ENCODE measurements at places on chromosomes 7 and 10.

DNA sequence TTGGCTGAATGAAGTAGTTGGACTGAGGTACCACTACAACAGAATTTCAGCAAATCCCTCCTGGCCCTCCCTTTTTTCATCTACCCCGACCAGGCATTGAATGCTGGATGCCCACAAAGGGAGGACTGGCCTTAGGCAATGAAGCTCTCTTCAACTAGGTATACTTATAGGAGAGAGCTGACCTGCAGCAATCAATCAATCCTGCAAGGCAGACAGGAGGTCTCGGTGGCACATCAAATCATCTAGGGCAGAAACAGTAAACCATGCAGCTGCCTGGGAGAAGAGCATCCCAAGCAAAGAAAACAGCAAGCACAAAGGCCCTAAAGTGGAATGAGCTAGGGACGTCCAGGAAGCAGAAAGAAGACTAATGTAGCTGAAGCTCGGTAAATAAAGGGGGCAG is 2.4 kb upstream of the ABRAXAS2 start:
- DNase-seq, result no peak

- no peak for DNase-seq
Observed at GRCh38 chr10:97685395-97685958, 1.6 kb downstream of the AVPI1 start.

- DNase-seq, result no peak
Observed at GRCh38 chr10:123798856-123799255, 92.8 kb downstream of the CPXM2 start.

DNA sequence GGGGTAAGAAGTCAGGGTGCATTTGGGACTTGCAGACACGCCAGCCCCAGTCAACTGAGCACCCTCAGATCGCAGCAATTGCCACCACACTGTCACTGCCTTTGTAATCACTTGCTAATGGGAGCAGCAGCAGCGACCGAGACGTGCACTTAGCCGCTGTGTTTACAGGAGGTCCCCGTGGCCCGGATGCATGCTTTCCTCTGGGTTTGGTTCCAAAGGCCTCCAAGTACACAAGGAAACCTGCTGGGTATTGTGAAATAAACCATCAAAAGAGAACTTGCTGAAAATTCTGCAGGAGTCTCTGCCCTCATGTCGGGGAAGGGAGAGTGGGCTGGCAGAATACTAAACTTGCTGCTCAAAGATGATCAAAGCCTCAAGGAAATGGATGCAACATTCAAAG is 341.7 kb downstream of the DNAJB6 start:
- DNase-seq, result peak; percentile 40

DNA sequence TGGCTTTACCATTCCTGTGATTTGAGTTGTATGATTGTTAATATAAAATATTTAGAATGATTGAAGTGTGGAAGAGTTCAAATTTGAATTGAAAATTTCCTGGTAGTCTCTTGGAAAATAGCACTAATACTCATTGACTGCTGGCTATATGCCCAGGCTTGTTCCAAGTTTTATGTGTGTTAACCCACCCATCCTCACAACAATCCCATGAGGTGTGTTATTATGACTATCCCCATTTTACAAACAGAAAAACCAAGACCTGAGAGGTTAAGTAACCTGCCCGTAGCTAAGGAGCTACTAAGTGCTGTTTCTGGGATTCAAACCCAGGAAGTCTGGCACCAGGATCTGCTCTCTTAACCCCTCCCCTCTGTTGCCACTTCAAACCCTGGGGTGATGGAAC is 213.9 kb downstream of the CREB5 start:
- no peak for DNase-seq

DNA sequence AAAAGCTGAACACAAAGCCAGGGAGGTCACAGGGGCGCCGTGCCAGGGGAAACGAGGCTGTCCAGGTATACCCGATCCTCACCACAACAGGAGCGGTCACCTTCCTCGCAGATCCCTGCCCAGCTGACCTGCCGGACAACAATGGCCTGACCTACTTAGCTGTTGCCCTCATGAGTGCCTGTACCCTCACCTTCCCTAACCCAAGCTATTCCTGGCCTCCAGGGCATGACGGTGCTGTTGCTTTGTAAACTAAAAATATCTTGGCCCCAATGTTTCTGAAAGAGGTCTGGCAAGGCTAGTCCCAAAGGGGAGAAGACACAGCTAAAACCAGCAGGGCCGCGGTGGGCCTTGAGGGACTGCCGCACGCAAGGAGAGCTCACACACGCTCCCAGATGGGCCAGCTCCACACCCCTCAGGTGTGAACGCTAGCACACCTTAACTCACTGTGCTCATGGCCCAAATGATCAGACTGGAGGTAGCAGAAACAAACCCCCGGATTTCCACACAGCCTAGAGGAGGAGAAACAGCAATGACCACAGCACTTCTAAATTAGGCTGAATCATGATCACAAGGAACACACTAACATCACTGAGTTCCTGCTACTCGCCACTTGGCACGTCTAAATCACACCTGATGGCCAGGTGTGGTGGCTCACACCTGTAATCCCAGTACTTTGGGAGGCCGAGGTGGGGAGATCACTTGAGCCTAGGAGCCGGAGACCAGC is 66.3 kb upstream of the CYTH3 start:
- no peak for DNase-seq

DNA sequence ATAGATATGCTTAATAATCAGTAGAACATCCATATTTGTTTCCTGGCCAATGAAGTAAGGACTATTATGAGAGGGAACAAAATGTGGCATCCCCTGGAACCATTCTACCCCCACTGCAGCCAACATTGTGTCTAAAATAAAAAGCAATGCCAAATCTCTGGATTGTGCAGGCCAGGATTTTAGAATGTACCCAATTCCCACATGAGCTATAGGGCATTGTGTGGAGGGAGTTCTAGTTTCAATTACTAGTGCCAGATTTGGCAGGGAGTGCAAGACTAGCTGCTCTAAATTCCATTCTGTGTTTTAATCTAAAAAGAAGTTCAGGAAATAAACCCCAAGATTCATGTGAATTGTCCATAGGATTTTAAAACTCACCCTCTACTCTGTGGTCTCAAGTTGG is 112.3 kb downstream of the HGF start:
- no peak for DNase-seq

- no peak for DNase-seq
Observed at GRCh38 chr7:50665403-50666123, 100.4 kb upstream of the DDC start.

DNA sequence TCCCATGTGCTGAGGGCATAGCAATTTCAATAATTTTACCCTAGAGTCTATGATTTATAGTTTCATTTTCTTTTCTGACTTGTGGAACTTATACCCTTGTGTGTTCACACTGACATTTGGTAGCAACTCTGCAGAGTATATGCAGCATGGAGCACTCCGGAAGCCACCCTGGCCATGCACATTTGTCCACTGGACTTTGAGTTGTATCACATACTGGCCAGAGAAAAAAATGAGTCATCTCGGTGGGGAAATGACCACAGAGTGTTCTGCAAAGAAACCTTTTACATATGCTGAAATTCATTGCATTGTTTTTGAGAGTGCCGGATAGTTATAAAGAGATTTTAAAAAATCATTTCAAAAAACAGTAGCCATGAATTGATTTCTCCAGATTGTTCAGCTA is 164.8 kb upstream of the COBL start:
- no peak for DNase-seq

DNA sequence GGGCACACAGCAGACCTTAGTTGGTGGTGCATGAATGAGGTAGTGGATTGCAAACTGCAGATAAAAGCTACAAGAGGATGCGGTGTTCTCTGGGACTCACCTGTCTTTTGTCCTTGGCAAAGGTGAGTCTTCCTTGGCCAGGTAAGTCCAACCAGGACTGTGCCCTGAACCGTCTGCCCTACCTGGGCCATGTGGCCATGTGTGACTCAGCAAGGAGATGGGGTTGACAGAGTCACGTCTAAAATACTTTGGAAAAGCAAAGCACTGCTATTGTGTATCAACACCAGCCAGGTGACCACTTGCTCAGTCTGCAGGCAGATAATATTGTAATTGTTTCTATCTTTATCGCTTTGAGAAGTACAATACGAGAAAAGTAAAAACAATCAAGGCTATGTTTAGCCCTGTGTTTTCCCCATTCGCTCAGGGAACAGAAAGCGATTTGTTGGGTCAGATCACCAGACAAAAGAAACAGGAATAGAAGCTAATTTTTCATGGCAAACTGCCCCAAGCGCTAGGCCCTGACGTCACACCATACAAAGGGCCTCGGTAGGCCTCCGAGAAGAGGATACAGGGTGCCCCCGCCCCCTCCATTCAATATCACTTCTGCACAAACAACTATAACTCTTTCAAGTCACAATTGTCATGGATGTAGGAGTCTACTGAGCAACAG is 57.3 kb downstream of the FAM53B start:
- no peak for DNase-seq

GRCh38 chr10:96700374-96701099 is 19.8 kb downstream of the PIK3AP1 start:
- DNase-seq, result no peak

DNA sequence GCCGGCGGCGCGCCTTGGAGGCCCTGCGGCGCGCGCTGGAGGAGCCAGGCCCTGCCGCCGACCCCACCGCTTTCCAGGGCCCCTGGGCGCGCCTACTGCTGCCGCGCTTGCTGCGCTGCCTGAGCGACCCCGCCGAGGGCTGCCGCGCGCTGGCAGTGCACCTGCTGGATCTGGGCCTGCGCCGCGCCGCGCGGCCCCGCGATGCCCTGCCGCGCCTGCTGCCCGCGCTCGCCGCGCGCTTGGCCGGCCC is 280 bp downstream of the DNAAF5 start:
- no peak for DNase-seq

DNA sequence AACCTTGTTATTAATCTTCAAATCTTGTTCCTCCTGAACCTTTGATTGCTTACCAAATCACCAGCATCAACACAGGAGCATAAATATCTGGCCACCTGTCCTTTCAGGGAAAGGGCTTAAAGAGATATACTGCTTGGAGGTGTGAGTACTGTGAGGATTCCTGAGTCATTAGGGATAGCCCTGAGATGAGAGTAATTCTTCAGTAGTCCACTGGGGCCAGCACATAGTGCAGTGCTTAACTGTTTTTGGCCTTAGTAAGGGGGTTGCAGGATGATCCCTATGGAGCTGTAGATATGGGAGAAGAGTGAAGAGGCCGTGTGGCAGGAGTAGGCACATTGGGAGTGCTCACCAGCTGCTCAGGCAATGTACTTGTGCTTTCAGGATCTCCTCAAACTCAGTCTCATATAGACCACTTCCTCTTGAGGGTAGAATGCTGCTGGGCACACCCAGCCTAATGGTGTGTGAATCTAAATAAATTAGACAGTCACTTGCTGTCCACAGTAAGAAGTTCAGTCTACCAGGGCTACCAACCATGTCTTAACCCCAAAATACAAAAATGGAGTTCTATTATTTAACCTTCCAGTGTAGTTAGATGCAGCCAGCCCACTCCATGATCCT is 26.5 kb upstream of the GPR141 start:
- no peak for DNase-seq

- no peak for DNase-seq
Observed at GRCh38 chr7:106010866-106011265, 47.8 kb downstream of the CDHR3 start.

DNA sequence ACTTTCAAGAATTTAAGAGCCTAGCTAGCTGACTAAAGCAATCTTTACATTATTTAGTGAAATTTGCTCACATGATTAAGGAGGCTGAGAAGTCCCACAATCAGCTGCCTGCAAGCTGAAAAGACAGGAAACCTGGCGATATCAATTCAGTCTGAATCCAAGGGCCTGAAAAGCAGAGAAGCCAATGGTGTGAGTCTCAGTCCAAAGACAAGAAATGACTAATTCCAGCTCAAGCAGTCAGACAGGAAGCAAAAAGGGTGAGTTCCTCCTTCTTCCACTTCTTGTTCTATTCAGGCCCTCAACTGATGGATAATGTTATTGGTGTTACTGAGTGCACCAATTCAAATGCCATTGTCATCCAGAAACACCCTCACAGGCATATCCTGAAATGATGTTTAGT is 1231.6 kb upstream of the CELF2 start:
- DNase-seq, result no peak

DNA sequence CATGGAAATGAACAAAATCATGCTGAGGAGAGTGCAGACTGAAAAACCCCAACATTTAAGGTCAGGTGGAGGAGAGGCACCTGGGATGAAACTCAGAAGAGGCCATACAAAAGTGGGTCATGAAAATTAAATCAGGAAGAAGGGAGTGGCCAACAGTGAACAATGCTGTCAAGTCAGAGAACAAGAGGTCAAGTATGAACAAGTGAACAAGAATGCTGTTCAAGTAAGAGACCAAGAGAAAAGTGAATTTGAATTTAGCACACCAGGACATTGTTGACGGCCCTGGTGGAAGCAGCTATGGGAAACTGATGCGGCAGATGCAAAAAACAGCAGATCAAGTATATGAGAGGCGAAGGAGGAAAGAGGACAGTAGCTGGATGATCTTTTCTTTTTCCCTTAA is 7.9 kb downstream of the CEP41 start:
- DNase-seq, result no peak

DNA sequence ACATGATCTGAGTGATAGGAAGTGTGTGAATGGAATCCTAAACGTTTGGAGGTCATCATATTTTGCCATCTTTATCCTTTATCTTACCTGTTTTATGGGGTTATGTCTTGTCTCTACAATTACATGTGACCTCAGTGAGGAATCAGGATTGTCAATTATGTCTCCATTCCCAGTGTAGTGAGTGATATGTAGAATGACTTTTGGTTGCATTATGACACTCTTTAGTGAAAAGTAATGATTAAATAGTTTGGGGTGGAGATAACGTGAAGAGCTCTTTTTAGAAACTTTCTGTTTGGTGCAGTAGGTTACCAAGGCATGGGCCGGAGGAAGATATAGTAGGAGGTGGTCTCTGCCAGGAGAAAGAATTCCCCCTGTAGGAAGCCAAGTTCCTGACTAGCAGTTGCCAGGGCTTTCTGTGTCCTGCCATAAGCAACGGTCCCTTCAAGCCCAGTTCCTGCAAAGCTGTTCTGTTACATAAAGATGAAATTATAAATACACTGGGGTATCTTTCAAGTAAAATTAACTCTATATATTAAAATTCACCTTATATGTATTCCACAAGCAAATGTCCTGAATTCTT is 228.2 kb downstream of the NSUN6 start:
- DNase-seq, result no peak

- DNase-seq, result peak; percentile 62
Observed at GRCh38 chr7:159031135-159031701, 113.4 kb downstream of the VIPR2 start.

- no peak for DNase-seq
Observed at GRCh38 chr7:28723336-28723735, 234.8 kb downstream of the TRIL start.

DNA sequence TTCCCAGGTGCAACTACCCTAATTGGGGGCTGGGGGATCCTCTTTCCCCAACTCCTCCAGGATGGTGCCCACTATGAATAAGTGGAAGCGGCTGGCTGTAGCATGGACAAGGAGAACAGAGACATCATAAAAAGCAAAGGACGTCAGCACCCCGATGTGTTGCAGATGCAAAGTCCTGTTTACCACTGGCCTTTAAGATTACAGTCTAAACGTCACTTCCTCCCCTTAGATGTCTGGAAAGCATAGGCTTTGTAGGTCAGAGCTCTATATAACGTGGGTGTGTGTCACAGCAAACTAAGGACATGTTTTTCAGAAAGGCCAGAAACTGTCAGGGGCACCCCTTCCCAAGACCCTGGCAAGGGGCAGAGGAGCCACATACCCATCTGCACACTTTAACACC is 7.9 kb downstream of the COBL start:
- DNase-seq, result no peak

Data from left forelimb (tissue), 1 donor.